ENCODE measurements at places on chromosomes 2 and 18. TPM values are rescaled to one million over a fixed set of nuclear protein-coding genes. Genes with fewer than 3 reads are reported as not detected.

- no peak for DNase-seq
Observed at GRCh38 chr2:48048476-48049171, 142.3 kb upstream of the FBXO11 start.

DNA sequence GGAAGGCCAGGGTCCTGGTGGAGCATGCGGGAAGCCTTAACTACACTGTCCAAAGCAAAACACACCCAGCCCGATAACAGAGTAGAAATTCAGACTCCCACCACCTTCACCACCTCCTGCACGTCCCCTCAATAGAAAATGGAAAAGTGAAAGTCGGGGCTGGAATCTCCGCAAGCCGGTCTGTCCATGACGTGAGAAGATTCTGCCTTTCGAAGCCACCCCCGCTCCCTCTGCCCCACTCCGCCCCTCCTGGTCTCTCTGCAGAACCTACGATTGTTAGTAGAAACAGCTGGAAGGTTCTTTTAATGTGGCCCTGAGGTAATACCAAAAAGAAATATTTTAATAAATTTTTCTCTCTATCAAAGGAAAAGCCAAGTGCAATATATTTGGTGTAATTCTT is 116.4 kb downstream of the GBX2 start:
- DNase-seq, result no peak

The DUSP19 gene
- 12.1 TPM for total RNA-seq

GRCh38 chr2:191083540-191083939 is 67.3 kb downstream of the STAT4 start:
- no peak for DNase-seq
